DMS79 treated with DMSO at 0.1 percent for 48 hours (cell line): ENCODE measurements at places on chromosomes 5 and 9.

GRCh38 chr5:148846930-148847329, 20.5 kb downstream of the ADRB2 start:
- no peak for DNase-seq

- no peak for DNase-seq
Observed at GRCh38 chr5:137037848-137038247, 461.3 kb downstream of the SPOCK1 start.

- no peak for DNase-seq
Observed at GRCh38 chr9:131739959-131740648, at the start of gene RAPGEF1. RAPGEF1 (minus strand) TSS chr9:131740076; CDS start chr9:131739830, 246 bp downstream.

GRCh38 chr9:90843525-90843924, 41.9 kb downstream of the SYK start:
- DNase-seq: no peak

DNA sequence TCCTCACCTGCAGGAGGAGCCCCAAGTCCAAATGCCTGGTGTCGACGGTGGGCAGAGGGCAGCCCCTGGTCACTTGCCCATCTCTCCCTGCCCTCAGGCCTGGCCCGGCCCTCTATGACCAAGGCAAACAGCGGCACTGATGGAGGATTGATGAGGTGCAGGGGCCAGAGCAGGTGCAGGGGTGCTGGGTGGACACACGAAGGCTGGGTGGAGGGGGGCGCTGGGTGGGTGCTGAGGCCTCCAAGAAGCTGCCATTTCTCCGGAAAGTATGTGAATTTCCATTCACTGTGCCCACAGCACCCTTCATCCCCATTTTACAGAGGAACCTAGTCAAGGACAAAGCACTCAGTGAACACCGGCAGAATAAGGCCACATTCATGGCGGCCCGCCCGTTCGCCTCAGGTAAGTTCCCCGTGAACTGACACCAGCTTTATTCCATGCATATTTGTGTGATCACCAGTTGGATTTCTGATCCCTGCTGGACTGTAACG, 143.8 kb upstream of the PPP1R26 start:
- no peak for DNase-seq

DNA sequence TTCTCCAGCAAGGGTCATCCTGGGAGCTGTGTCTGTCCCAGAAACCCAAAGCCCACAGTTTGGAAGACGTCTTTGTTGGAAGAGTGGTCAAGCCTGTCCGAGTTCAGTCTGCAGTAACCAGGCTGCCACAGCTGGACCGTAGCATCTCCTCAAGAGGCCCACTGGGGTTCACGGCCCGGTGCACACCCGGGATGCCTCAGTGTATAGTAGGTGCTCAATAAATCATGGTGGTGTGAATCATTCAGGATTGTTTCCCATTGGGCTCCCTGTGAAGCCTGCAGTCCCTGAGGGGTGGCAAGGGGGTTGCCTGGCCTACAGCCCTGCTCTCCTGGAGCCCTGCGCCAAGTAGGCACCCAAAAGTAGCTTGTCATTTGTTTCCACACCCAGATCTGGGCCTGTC, 10.3 kb upstream of the PRRX2 start:
- DNase-seq: no peak

DNA sequence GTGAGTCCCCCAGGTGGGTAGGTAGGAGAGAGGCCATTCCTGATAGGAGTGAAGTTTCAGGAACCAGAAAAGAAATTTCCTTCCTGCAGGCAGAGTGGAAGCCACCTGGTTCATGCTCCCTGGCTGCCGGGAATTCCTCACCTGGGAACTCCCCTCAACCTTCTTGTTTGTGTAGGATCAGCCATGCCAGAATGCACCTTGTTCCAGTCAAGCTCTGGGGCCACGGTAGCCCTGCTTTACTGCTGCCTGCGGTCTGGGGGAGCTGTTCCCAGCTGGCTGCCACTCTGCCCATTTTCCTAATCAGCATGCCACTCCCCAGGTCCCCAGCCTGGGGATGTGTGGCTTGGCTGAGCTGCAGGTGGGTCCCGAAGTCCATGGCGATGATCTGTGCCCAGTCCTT, 18.7 kb upstream of the B4GALT1 start:
- no peak for DNase-seq

DNA sequence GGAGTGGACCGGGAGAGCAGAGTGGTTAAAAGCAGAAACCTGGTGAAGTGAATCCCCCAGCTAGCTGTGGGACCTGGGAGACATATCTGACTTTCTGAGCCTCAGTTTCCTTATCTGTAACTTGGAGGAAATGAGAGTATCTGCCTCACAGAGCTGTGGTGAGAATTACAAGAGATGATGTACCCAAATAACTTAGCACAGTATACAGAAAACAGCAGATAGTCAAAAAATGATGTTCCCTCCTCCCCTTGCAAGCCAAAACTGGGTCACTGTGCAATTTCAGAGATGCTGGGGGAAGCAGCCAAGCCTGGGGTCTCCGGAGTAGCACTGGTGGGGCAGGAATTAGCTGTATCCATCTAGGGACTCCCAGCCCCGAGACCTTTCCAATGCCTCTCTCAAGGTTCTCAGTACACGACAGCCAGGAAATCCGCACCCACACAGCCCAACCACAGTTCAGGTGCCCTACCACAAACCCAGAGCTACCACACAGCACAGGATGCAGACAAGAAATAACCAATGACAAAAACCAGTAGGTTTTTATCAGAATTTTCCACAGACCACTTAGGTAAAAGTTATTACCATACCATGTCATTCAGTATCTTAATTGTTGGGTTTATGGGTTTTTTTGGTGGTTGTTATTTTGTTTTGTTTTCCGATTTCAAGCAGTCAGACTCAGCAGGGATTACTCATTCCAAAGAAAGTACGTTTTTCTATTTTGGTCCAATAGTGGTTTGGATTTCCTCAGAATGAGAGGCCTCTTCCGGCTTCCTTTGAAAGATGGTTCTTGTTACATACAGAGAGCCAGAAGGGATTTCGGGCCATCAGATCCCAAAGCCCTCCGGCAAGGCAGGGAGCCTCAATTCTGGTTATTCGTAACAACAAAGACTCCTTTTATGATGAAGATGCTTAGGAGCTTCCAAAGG, 4.9 kb upstream of the HRH2 start:
- DNase-seq: no peak

DNA sequence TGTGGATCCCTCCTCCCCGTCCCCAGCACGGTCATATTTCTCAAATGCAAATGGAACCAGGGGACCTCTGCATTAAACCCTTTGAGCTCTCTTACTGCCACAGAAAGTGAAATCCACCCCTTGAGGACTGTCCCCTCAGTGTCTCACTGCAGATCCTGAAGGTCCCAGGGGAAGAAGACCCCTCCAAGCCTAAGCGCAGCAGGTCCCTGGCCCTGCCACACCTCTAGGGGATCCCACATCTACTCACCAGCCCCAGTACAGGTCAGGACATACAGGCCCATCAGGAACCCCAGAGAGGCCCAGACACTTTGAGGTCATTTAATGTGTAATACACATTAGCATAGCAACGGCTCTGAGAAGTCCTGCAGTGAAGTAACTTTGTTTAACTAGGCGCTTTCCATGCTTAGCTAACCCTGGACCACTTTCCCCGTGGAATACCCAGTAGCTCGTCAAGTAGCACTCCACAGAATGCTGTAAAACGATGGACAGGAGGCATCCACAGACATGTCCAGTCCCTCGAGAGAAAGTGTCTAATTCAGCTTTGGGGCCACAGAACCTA, 54.7 kb upstream of the ALDH1B1 start:
- no peak for DNase-seq

DNA sequence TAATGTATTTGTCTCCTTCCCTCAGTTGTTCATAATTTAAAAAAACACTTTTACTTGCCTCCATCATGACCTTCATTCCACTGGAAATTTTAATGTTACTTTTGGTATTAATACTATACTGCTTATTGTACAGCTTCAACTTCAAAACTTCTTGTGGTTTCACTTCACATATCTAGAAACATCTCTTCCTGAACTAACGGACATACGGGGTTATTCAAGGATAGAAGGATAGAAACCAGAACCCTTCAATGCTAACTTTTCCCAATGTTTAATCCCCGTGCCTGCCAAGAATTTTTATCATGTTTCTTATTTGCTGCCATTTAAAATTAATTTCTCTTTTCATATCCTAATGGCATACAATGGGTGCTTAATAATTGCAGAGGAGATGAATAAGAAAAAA, 36.3 kb upstream of the SETD9 start:
- no peak for DNase-seq

- no peak for DNase-seq
Observed at GRCh38 chr5:101431201-101431600, 528.1 kb upstream of the ST8SIA4 start.

DNA sequence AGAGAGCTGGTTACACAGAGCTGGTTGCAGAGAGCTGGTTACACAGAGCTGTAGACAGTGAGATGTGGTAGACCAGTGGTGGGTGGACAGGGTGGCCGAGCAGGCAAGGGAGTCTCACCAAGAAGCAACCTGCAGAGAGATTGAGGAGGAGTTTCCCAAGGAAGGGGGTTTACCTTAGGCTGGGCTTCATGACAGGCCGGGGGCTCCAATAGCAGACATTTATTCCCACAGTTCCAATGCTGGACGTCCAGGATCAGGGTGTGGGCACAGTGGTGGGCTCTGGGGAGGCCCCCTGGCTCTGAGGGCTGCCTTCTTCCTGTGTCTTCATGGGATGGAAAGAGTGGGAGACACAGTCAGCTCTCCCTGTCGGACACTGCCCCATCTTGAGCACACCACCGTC, 386.9 kb upstream of the IRX4 start:
- DNase-seq: no peak

- DNase-seq: peak; percentile 37
Observed at GRCh38 chr9:95005278-95006143, 279.0 kb downstream of the AOPEP start.

- no peak for DNase-seq
Observed at GRCh38 chr5:180126716-180127681, 55.4 kb upstream of the RNF130 start.

DNA sequence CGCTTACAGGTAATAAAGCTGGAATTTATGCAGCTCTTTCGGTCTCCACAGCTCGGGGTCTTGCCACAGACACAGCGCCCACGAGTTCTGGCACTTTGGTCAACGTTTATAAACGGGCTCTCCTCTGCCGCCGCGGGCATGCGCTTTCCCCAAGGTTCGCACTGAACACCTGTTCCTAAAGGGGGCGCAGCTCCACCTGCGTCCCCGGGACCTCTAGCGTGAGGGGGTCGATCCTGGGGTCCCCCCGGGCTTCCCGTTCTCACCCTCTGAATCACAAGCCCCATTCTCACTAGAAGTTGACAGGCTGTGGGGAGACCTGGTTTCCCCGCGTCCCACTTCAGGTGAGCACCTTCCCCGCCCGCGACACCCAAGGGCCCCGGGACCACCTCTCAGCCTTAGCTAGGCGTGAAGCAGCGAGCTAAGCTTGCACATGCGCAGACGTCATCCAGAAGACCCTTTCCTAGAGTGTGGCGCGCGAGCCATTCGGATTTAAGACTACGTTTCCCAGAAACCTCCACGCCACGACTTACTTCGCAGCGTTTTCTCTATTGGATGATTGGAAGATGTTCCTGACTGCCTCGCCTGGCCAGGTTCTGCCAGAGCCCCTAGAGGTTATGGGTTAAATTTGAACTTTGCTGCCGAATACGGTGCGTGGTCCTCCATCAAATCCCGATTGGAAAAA, 21.3 kb upstream of the ZNF782 start:
- peak; percentile 73 for DNase-seq

- DNase-seq: no peak
Observed at GRCh38 chr5:33649549-33650482, 209.1 kb downstream of the TARS1 start.

GRCh38 chr5:103808464-103809106, 246.0 kb upstream of the NUDT12 start:
- DNase-seq: no peak

DNA sequence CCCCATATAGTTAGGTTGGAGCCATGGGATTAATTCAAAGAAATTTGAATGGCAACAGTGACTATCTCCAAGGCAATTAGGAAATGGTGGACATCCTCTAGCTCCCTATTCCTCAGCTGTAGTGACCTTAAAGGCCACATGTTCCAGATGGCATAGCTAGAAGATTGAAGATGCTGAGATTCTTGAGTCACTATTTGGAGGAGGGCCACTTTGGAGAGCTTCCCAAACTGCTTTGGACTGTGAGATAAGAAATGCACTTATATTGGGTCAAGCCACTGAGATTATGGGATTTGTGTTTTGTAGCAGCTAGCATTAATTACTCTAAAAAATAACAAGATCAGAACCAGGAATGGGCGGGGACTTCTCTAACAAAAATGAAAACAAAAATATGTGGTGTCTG, 636.2 kb upstream of the CCNG1 start:
- no peak for DNase-seq

GRCh38 chr9:8356406-8356805, 556.8 kb upstream of the DMAC1 start:
- DNase-seq: no peak

DNA sequence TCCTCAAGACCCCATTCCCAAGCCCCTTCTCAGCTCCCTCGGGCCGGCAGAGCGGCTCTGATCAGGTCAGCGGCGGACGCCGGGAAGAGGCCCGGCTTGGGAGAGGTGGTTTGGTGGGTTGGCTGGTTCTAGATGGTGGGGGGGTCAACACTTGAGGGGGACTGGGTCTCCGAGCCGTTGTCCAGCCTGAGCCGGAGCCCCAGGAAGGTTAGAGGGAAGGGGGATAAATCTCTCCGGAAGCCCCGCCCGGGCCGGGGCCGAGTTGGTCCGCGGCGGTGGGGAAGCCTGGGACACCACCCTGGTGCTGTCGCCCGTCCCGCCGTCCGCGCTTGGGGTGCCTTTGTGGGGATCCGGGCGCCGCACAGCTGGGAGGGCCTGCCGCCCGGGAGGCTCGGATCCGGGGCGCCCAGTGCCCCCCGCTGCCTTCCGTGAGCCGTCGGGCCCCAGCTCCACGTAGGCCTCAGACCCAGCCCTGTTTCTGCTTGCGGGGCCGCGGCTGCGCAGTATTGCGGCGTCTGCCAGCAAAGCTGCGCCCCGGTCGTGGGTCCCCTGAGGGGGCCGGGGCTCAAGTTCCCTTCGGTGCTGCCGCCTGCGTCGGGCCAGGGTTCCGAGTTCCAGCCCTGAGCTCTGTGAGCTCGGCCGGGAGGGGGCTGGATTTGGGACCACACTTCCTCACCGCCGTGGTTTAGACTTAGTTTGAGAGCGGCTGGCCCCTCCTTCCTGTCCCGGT, 542 bp upstream of the TRIM52 start:
- DNase-seq: no peak

- no peak for DNase-seq
Observed at GRCh38 chr5:1729641-1730486, 69.8 kb downstream of the MRPL36 start.

- no peak for DNase-seq
Observed at GRCh38 chr5:1178529-1179382, 22.6 kb upstream of the SLC6A19 start.

- DNase-seq: no peak
Observed at GRCh38 chr9:123611226-123611625, 255.2 kb downstream of the CRB2 start.

DNA sequence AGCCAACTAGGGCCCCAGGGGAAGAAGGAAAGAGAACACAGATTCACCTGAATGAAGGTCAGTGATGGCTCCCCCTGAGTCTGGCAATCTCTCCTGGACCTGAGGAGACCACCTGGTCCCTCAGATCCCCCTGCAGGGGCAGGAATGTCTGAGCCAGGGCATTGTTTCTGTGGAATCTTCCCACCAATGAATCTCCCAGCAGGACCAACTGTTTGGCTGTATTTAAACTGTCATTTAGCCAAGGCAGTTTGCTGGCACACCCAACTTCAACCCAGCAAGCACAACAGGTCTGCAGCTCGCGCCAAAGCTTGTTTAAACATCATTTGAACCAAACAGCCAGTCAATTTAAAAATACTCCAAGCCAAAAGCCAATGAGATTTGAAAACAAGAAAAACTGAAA, 92.6 kb downstream of the SH3TC2 start:
- no peak for DNase-seq
